ENCODE measurements at places on chromosomes 6 and 20. TPM values are rescaled to one million over a fixed set of nuclear protein-coding genes. Genes with fewer than 3 reads are reported as not detected.

Gene OPRL1
- total RNA-seq, result 0.16 TPM

Gene ELOVL5
- 6.2 TPM for total RNA-seq

Gene PIGU
- total RNA-seq, result 14.1 TPM

Gene IER3
- 1.3 TPM for total RNA-seq

Gene PHACTR2
- 26.3 TPM for total RNA-seq

Gene RSPH9
- total RNA-seq, result not detected

Gene EPPIN
- total RNA-seq, result not detected

Gene VPS16
- total RNA-seq, result 22.5 TPM

Gene MAP7
- 0.33 TPM for total RNA-seq

Gene ZC2HC1B
- not detected for total RNA-seq

Gene CASS4
- 0.86 TPM for total RNA-seq

Gene ADGRG6
- total RNA-seq, result 1.5 TPM

Gene TRDN
- total RNA-seq, result 394 TPM

Gene NMBR
- not detected for total RNA-seq

Gene SEL1L2
- total RNA-seq, result not detected

Gene PGC
- total RNA-seq, result not detected

Gene OR2H1
- total RNA-seq, result not detected

Gene ATAT1
- total RNA-seq, result 2.4 TPM

Gene PBOV1
- not detected for total RNA-seq

Gene FAXC
- total RNA-seq, result not detected

Gene HTR1B
- total RNA-seq, result not detected

Gene PRKN
- total RNA-seq, result 14.2 TPM

Gene EYS
- not detected for total RNA-seq

Gene BCLAF1
- 27.3 TPM for total RNA-seq

Gene DPPA5
- total RNA-seq, result not detected

Gene SLC29A1
- total RNA-seq, result 34.6 TPM

All from gastrocnemius medialis (tissue), 4 donors.